ENCODE measurements at places on chromosomes 3 and 15. TPM values are rescaled to one million over a fixed set of nuclear protein-coding genes. Genes with fewer than 3 reads are reported as not detected.

The XCR1 gene
- 0.05 TPM for total RNA-seq

- DNase-seq: no peak
These were observed 106.9 kb downstream of the LSM3 start for GRCh38 chr3:14285548-14285925.

DNA sequence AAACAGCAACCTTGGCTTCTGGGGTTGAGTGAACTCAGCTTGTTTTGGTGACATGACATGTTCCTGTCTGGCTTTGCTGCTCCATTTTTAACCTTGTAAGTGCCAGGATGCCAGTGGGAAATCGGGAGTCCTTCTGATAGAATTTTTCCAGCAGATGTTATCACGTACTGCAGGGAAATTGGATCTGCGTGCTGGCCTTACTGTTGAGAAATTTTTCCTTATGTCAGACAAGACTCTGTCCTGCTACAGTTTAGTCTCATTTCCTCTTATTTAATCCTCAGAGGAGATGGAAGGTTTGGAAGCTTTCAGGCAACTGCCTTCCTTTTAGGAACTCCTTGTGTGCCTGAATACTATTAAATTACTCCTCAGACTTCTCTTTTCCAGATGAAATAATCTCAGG, 80.6 kb downstream of the PGPEP1L start:
- no peak for DNase-seq

The PLSCR2 gene
- not detected for total RNA-seq

DNA sequence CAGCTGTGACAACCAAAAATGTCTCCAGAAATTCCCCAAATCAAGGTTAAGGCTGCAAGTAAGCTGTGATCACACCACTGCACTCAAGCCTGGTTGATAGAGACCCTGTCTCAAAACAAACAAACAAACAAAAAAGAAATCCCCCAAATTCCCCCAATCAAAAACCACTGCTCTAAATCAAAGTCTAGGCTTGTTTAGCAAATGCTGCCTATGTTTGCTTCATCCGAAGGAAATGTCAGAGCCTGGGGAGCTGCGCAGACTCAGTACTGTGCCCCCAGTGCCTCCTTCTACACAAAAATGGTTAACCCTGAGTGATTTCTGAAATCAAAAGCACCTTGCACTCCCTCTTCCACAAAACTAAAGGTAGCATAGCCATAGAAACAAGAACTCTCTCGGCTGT, 13.4 kb downstream of the IL17RD start:
- DNase-seq: no peak

DNA sequence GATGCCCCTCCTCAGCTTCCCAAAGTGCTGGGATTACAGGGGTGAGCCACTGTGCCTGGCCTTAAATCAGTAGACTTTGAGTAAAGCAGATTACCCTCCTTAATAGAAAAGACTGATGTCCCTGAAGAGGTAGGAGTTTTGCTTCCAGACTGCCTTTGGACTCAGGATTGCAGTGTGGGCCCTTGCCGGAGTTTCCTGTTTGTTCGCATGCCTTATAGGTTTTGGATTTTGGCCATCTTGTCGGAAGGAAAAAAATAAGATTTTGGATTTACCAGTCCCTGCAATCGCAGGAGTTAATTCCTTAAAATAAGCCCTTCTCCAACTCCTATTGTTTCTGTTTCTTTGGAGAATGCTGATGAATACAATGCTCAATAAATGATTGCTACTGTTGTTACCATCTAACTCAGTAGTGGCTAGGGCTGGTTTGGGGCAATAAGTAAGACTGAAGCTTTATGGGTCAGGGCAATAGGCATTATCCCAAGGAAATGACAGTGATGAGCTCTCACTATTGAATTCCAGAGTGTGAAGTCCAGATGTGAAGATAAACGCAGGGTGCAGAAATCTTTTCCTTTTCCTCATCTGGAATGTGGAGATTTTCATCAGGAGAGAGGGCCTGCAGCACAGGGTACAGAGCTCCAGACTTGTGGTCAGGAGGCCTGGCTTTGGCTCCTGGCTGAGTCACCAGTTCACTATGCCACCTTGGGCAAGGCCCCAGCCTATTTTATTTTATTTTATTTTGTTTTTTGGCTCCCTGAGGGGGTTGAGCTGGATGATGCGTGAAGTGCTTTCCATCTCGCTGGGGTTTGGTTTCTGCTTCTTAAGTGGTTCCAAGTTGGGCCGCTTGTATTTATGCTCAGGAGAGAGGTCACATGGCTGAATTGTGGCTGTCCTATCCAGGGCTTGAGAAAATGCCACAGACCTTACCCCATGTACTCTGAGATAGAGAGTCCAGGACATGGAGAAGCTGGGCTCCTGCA, 25.3 kb downstream of the FOXL2 start:
- no peak for DNase-seq

The TMEM108 gene
- total RNA-seq: not detected

Data from activated CD4-positive, alpha-beta T cell treated with anti-CD3 and anti-CD28 coated beads, Interleukin-2, amount 10 ng/mL, durations not matched to agents 24 days and 14 days (primary cell).